ENCODE measurements at places on chromosomes 1 and 21. TPM values are rescaled to one million over a fixed set of nuclear protein-coding genes. Genes with fewer than 3 reads are reported as not detected.

The PYHIN1 gene
- not detected for total RNA-seq

The PTPN14 gene
- total RNA-seq, result 5.1 TPM

The PTPN7 gene
- not detected for total RNA-seq

The ODF2L gene
- 103 TPM for total RNA-seq

The FCN3 gene
- total RNA-seq, result not detected

The ASCL5 gene
- total RNA-seq, result 0.23 TPM

The NBPF3 gene
- 16.4 TPM for total RNA-seq

The LRRC53 gene
- 0.23 TPM for total RNA-seq

The VAMP3 gene
- total RNA-seq, result 36.4 TPM

The APP gene
- total RNA-seq, result 700 TPM

The NPPB gene
- total RNA-seq, result 3.0 TPM

The GPR52 gene
- 5.8 TPM for total RNA-seq

The KRTAP20-3 gene
- total RNA-seq, result not detected

The CFHR2 gene
- not detected for total RNA-seq

The PODN gene
- 1.2 TPM for total RNA-seq

The GIPC2 gene
- total RNA-seq, result 0.46 TPM

The UBL4B gene
- not detected for total RNA-seq

The SPRR2G gene
- total RNA-seq, result not detected

The IGSF21 gene
- total RNA-seq, result 78.2 TPM

The MRPL24 gene
- total RNA-seq, result 21.5 TPM

The FHAD1 gene
- 6.5 TPM for total RNA-seq

The MTR gene
- total RNA-seq, result 22.6 TPM

The F5 gene
- total RNA-seq, result 0.92 TPM

The PTBP2 gene
- 199 TPM for total RNA-seq

The RHCE gene
- 1.4 TPM for total RNA-seq

The MECR gene
- 29.1 TPM for total RNA-seq

The CDA gene
- not detected for total RNA-seq

The RNPC3 gene
- 26.5 TPM for total RNA-seq

The ST7L gene
- 35.5 TPM for total RNA-seq

The NPHS2 gene
- not detected for total RNA-seq

The MMP23B gene
- 0.92 TPM for total RNA-seq

The LIN28A gene
- not detected for total RNA-seq

The SHISAL2A gene
- 0.69 TPM for total RNA-seq

The RASSF5 gene
- total RNA-seq, result 6.0 TPM

The RHD gene
- total RNA-seq, result 0.92 TPM

The FOXD3 gene
- not detected for total RNA-seq

The SFN gene
- total RNA-seq, result not detected

The LRRC7 gene
- 127 TPM for total RNA-seq

The KIAA1614 gene
- total RNA-seq, result 2.3 TPM

The TAS1R1 gene
- total RNA-seq, result not detected

The TMEM81 gene
- total RNA-seq, result 3.9 TPM

The SLAMF9 gene
- not detected for total RNA-seq

The ANGPTL3 gene
- not detected for total RNA-seq

The ADARB1 gene
- 33.4 TPM for total RNA-seq

The GBP4 gene
- total RNA-seq, result 1.8 TPM

The SLC35F3 gene
- 7.8 TPM for total RNA-seq

The TAF5L gene
- 23.8 TPM for total RNA-seq

The SMIM1 gene
- 0.92 TPM for total RNA-seq

The SPRR2B gene
- total RNA-seq, result not detected

The FMO3 gene
- 1.2 TPM for total RNA-seq

The MTHFR gene
- total RNA-seq, result 25.4 TPM

The UBXN10 gene
- total RNA-seq, result 7.4 TPM

The RIIAD1 gene
- total RNA-seq, result 13.4 TPM

The KRTAP19-8 gene
- not detected for total RNA-seq

All from diencephalon (tissue), 1 donor.